SK-N-SH (cell line): ENCODE measurements at places on chromosomes 5 and 9. TPM values are rescaled to one million over a fixed set of nuclear protein-coding genes. Genes with fewer than 3 reads are reported as not detected.

DNA sequence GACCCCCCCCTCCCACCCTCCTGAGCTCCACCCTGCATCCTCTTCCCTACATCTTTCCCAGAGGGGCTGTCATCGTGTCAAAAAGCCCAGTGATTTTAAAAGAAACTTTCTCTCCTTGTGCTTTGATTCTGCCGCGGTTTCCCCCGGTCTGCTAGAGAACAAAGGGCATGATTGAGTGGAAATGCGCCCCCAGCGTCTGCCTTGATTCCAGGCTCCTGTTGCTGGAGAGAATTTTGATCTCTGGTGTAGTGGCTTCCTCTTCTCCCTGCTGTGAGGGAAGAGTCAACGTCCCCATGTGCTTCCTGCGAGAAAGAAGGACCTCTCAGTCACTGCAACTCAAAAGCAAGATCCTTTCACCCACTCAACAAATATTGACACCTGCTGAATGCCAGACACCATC lies 61.9 kb upstream of the RAPGEF1 start:
- H3K27me3 ChIP-seq: no peaks in the 10 kb centered on the region; the same call in 1 of the 2 replicates
- no peak overlapping the region for H3K27ac ChIP-seq
- H3K36me3 ChIP-seq: no peaks in the 10 kb centered on the region
- H3K4me3 ChIP-seq: no peak overlapping the region

The PALM2AKAP2 gene
- 3.6 and 4.3 TPM in 2 replicates for polyA plus RNA-seq

DNA sequence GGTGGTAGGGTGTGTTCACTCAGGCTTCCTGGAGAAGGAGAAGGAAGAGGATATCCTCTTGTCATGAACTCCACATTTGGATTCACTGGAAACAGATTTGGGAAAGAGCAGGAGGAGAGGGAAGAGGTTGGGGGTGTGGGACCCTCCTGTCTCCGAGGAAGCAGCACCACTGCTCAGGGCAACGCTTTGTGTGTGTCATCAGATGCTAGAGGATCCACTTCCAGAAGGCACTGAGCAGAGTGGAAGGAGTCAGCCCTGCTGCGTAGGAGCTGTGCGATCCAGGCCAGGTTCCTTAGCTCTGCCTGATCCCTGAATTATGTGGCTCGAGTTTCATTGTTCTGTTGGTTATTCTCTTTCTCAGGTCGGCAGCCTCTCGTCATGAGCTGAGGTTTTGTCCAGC lies 37.3 kb upstream of the TJP2 start:
- no peaks in the 10 kb centered on the region for H3K36me3 ChIP-seq
- no peak for DNase-seq
- no peaks in the 10 kb centered on the region for H3K27me3 ChIP-seq
- no peak overlapping the region for H3K4me3 ChIP-seq

The OTP gene
- not detected in 2 replicates for polyA plus RNA-seq

DNA sequence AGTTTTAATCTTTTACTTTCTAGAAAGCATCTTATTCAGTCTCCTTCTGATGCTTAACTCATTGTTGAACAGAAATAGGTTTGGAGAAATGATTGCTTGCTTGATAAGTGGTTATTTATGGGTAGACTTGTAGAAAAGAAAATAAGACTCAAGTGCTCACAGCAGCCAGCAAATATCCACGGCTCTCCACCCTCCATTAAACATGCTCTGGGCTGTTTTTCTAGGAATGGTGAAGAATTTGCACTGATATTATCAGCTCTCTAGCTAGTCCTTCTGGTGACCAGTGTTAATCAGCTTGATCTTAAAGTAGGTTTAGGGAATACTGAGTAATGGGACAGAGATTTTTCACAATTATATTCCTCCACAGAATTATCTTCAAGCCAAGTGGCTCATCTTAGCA lies 60.6 kb downstream of the SLC1A3 start:
- H3K36me3 ChIP-seq: no peaks in the 10 kb centered on the region
- H3K27ac ChIP-seq: no peak overlapping the region
- H3K4me1 ChIP-seq: no peaks in the 10 kb centered on the region
- no peak overlapping the region for H3K4me3 ChIP-seq

The SH3GL2 gene
- 0.03 and 0.05 TPM in 2 replicates for polyA plus RNA-seq

- H3K4me3 ChIP-seq: no peak overlapping the region
- no peak for DNase-seq
- H3K4me1 ChIP-seq: no peaks in the 10 kb centered on the region
- H3K27ac ChIP-seq: no peak overlapping the region
- H3K36me3 ChIP-seq: no peaks in the 10 kb centered on the region
Measured at GRCh38 chr9:107946364-107947141, 457.0 kb upstream of the KLF4 start.

DNA sequence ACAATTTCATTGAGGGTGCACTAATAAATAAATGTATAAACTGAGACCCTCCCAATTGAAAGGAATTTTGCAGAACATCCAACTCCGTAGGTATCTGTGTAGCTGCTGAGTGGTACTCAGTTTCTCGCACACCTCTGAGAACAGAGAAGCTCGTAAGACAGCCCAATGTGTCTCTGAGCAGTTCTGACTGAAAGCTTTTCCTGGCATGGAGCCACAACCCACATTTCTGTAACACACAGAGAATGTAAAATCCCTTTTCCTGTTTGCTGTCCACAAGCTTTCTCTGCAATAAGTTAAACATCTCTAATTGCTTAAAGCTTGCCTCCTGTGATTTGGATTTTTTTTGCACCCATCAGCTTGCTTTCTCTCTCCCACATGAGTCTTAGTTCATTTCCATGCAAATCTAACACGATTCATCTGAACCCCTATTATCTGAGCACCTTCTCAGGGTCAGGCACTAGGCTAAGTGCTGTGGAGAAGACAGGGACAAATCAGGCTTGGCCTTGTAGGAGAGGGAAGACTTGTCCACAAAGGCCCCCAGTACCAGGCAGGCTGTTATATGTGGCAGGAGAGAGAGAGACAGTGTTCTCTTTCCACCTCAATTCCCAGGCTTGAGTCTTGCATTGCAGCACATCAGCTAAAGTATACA lies 44.2 kb upstream of the COL15A1 start:
- H3K4me1 ChIP-seq: 0 out of 2 replicates have a peak, but pooled peaks cover 9% of the 10 kb centered on the region
- no peak for DNase-seq
- no peak overlapping the region for H3K4me3 ChIP-seq
- no peaks in the 10 kb centered on the region for H3K27me3 ChIP-seq

DNA sequence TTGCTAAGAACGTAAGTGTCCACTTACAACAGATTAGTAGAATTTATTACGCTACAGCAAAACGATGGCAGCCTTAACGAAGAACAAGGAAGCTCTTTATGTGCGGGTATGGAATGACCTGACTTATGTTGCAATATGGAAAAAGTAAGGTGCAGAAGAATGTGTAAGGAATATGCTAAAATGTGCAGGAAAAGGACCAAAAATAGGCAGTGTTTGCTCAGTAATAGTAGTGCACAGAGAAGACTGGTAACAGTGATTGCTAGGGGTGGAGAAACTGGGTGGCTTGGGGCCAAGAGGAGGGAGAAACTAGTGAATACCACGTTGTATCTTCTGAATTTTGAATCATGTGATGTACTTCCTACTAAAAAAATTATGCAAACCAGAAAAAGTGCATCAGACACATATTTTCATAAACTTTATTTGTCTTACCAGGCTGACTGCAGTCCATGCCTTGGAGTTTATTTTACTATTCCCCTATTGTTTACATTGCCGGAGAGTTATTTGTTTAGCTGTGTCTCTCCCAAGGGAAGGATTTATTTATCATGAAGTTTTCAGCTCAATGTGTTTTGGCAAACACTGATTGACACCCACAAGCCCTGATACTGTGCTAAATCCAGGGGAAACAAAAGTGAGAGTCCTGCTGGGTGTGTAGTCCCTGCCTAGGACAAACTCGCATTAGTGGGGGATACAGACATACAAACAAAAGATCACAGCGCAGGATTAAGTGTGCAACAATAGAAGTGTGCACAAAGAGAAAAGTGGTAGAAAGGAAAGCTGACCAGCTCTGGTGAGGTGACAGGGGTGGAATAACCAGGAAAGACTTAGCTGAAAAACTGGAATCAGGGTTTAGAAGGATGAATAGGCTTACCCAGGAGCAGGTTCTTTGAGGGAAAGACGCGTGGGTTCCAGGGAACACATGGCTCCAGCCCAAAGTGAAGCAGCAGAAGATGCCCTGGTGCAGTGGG lies 34.0 kb upstream of the ZNF484 start:
- no peaks in the 10 kb centered on the region for H3K4me1 ChIP-seq
- no peak overlapping the region for H3K4me3 ChIP-seq
- H3K27me3 ChIP-seq: no peaks in the 10 kb centered on the region; the same call in 1 of the 2 replicates
- DNase-seq: no peak
- H3K27ac ChIP-seq: no peak overlapping the region
- H3K36me3 ChIP-seq: no peaks in the 10 kb centered on the region

DNA sequence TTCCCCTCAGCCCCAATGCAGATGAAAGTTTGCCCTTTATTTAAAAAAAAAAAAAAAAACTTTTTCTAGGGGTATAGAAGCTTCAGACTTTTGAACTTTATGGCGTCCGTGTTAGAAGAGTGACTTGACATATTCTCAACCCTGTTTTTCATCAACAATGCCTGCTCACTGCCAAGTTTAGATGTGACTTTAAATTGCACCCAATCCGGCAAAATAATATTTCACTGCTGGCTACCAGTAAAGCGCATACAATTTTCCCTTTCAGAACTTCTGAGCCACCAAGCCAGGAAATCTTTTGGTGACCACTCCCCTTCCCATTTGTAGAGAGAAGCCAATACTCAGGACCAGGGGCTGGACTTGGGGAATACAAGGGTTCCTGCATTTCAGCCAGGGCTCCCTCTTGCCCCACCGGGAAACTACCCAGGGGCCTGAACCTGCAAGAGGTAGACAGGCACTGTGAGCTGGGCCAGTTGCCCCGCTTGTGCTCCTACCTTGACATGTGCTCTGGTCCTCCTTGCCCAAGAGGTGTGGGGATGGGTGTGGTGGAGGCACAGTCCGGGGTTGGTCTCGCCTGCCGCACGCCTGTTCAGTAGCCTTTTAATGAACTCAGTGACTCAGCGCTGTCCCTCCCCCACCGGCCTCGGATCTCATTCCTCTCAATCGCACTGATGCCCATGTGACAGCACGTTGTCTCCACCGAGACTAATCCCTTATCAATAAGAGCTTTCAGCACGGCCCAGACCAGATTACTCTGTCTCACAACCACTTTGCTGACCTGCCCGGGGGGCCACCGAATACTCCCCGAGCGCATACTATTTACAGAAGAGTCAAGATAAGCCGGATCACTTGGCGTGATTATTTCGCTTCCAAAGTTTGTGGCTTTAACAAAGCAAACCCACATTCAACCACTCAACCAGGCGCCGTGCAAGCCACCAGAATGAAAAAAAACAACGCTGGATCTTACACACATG lies 226.4 kb downstream of the DCP2 start:
- H3K4me3 ChIP-seq: peak overlapping the region; percentile 21; the same call in 1 of the 2 replicates
- H3K27ac ChIP-seq: peak overlapping the region; percentile 87
- H3K4me1 ChIP-seq: no peaks in the 10 kb centered on the region
- no peaks in the 10 kb centered on the region for H3K27me3 ChIP-seq
- DNase-seq: peak; percentile 53

The SNX24 gene
- polyA plus RNA-seq: 8.2 and 9.9 TPM in 2 replicates

DNA sequence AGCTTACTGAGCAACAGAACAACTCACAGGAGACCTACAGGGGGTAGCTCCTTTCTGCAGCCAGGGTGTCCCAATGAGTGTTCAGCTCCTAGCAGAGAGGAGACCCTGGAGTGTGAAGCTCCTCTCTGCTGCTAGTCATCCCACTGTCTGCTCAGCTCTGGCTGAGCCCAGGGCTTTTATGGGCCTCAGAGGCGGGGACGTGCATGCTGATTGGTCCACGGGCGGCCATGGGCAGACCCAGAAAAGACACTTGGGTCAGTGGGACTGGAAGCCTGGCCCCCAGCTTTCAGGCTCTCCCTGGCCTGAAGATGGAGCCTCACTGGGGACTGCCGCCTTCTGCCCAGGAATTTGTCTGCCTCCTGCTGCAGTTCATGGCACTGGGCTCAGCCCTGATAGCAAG lies 40.6 kb downstream of the TSPAN17 start:
- H3K27me3 ChIP-seq: no peaks in the 10 kb centered on the region; the same call in 1 of the 2 replicates
- H3K36me3 ChIP-seq: no peaks in the 10 kb centered on the region
- no peak for DNase-seq
- H3K4me3 ChIP-seq: no peak overlapping the region

The TJP2 gene
- 17.7 and 18.4 TPM in 2 replicates for polyA plus RNA-seq

The MOB3B gene
- polyA plus RNA-seq: 0.90 and 1.2 TPM in 2 replicates

GRCh38 chr5:120101771-120102170 lies 362.3 kb upstream of the PRR16 start:
- no peaks in the 10 kb centered on the region for H3K36me3 ChIP-seq
- H3K27ac ChIP-seq: no peak overlapping the region
- H3K4me1 ChIP-seq: no peaks in the 10 kb centered on the region

DNA sequence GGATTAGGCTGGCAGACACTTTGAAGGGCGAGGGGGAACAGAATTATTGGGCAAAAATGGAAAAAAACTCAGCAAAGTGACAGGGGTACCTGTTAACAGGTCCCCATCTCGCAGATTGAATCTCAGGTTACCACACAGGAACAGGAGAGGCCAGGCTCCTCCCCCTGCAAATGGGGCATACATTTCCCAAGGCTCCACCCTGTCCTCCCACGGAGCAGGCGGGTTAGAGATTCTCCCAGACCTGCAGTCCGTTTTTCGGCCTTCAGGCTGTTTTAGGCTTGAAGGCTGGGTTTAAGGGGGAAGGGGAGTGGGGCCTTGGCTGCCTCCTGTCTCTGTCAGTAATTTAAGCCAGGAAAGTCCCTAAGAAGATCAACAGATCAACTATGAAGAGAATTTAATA lies 42.7 kb downstream of the LRRC70 start:
- H3K4me1 ChIP-seq: no peaks in the 10 kb centered on the region
- H3K27ac ChIP-seq: no peak overlapping the region
- H3K4me3 ChIP-seq: no peak overlapping the region
- DNase-seq: no peak

The PLK2 gene
- 157 and 225 TPM in 2 replicates for polyA plus RNA-seq

- no peak overlapping the region for H3K4me3 ChIP-seq
- no peaks in the 10 kb centered on the region for H3K36me3 ChIP-seq
- no peak for DNase-seq
- peaks cover 3% of the 10 kb centered on the region for H3K4me1 ChIP-seq
- no peak overlapping the region for H3K27ac ChIP-seq
- H3K27me3 ChIP-seq: peaks cover 32% of the 10 kb centered on the region; the same call in 1 of the 2 replicates
Measured at GRCh38 chr9:114989600-114990410, 59.4 kb upstream of the TNFSF8 start.

- H3K4me1 ChIP-seq: peaks cover 9% of the 10 kb centered on the region
- no peak overlapping the region for H3K4me3 ChIP-seq
- no peaks in the 10 kb centered on the region for H3K36me3 ChIP-seq
- no peak overlapping the region for H3K27ac ChIP-seq
- no peak for DNase-seq
- H3K27me3 ChIP-seq: no peaks in the 10 kb centered on the region
Measured at GRCh38 chr9:136997371-136997770, 1.0 kb upstream of the CLIC3 start.

GRCh38 chr9:112162621-112163413 lies 12.3 kb downstream of the SUSD1 start:
- H3K4me3 ChIP-seq: no peak overlapping the region
- H3K27me3 ChIP-seq: no peaks in the 10 kb centered on the region
- peaks cover 2% of the 10 kb centered on the region; the same call in 1 of the 2 replicates for H3K4me1 ChIP-seq
- no peak overlapping the region for H3K27ac ChIP-seq

DNA sequence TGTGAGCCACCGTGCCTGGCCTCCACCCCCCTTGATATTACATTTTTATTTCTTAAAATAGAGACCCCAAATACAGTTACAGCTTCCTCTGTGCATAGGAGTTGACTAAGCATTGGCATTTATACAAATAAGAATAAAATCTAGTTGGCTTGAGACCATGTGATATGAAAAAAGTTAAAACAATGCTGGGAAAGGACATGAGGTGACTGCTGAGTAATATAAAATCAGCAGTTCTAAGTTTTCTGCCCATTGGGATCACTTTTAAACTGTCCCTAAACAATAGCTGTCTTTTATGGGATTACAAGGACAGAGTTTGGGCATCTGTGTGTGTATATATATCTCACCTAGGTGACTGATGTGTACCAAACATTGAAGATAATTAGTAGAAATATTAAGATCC lies 96.6 kb downstream of the UBE2R2 start:
- H3K4me1 ChIP-seq: no peaks in the 10 kb centered on the region
- no peak overlapping the region for H3K27ac ChIP-seq
- no peak for DNase-seq
- no peaks in the 10 kb centered on the region for H3K27me3 ChIP-seq
- H3K4me3 ChIP-seq: no peak overlapping the region
- peaks cover 46% of the 10 kb centered on the region for H3K36me3 ChIP-seq
